ENCODE measurements at places on chromosomes 12 and 14.

DNA sequence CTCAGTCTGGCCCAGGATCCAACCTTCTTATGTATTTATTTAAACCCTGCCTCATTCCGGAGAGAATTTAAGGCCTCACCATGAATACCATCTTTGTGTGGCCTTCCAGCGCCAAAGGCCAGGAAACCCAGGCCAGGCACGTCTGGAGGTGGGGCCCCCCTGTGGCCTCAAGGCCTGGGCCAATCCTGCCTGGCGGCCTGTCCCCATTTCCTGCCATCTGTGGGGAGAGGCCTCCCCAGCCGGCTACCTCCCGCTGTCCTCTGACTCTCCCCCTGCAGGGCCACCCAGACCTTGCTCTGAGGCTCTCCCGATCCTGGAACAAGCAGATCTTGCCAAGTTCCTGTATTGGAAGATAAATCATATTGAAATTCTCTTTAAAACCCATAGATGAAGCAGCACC, 37.4 kb upstream of the MEG3 start:
- H3K36me3 ChIP-seq, result no peaks in the 10 kb centered on the region
- H3K27ac ChIP-seq, result no peak overlapping the region
- H3K27me3 ChIP-seq, result peaks cover 78% of the 10 kb centered on the region
- H3K4me1 ChIP-seq, result no peaks in the 10 kb centered on the region
- no peak for DNase-seq

DNA sequence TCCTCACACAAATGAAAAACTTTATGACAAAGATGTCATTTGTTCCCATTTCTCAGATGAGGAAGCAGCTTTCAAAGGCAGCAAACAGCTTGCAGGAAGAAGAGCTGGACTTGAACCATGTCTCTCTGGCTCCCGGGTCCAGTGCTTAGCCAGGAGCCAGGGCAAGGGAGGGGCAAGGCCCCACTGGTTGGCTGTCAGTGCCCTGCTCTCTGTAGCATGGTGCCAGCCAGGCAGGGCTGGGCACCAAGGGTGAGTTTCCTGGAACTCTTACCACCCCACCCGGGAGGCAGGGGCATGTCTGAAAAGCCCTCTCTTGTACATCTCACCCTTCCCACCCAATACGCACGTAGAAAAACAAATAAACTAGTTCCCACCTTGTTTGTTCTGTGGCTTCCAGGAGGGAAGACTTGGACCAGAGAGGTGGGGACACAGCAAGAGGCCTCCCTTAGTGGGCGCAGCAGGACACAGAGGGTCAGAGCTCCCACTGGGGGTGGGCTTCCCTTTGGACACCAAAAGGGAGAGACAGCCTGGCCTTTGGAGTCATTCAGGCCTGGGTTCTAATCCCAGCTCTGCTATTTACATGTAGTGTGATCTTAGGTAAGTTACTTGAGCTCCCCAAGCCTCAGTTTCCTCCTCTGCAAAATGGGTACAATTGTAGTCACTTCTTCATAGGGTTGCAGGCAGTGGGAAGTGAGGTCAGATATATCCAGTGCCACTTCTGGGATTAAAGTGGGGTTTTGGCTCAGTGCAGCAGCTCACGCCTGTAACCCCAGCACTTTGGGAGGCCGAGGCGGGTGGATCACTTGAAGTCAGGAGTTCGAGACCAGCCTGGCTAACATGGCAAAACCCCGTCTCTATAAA, 17.2 kb downstream of the TRPV4 start:
- H3K36me3 ChIP-seq, result no peaks in the 10 kb centered on the region
- no peak overlapping the region for H3K4me3 ChIP-seq
- H3K27ac ChIP-seq, result no peak overlapping the region
- no peaks in the 10 kb centered on the region for H3K27me3 ChIP-seq

GRCh38 chr14:55864890-55865655, 253.1 kb upstream of the PELI2 start:
- no peak for DNase-seq
- H3K4me1 ChIP-seq, result peaks cover 9% of the 10 kb centered on the region

DNA sequence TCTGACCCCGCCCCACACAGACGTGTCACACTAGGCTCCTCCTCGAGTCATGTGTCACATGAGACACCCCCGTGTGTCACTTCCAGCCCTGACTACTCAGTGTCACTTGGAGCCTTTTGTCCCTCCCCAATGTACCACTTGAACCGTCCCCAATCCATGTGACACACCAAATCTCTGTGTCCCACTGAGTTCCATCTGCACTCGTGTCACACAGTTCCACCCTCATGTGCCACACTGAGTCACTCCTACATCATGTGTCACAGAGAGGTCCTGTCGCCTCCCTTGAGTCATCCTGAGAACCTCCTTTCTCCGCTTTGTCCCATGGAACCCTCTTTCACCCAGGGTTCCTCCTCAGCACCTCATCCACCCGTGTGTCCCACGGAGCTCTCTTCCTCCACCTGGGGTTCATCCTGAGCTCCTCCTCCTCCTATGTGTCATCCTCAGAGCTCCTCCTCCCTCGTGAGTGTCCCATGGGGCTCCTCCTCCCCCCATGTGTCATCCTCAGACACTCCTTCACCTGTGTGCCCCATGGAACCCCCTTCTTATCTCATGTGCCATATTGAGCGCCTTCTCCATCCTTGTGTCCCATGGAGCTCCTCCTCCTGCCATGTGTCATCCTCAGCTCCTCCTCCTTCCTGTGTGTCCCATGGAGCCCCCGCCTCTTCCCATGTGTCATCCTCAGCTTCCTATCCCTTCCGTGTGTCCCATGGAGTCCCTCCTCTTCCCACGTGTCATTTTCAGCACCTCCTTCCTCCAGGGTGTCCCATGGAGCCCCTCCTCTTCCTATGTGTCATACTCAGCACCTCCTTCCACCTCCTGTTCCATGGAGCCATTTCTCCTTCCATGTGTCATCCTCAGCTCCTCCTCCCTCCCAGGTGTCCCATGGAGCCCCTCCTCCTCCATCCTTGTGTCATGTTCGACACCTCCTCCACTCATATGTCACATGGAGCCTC, 32.0 kb downstream of the RTL1 start:
- no peaks in the 10 kb centered on the region for H3K27me3 ChIP-seq
- no peak for DNase-seq
- H3K4me3 ChIP-seq, result no peak overlapping the region
- no peak overlapping the region for H3K27ac ChIP-seq
- H3K36me3 ChIP-seq, result no peaks in the 10 kb centered on the region
- peaks cover 17% of the 10 kb centered on the region for H3K4me1 ChIP-seq

DNA sequence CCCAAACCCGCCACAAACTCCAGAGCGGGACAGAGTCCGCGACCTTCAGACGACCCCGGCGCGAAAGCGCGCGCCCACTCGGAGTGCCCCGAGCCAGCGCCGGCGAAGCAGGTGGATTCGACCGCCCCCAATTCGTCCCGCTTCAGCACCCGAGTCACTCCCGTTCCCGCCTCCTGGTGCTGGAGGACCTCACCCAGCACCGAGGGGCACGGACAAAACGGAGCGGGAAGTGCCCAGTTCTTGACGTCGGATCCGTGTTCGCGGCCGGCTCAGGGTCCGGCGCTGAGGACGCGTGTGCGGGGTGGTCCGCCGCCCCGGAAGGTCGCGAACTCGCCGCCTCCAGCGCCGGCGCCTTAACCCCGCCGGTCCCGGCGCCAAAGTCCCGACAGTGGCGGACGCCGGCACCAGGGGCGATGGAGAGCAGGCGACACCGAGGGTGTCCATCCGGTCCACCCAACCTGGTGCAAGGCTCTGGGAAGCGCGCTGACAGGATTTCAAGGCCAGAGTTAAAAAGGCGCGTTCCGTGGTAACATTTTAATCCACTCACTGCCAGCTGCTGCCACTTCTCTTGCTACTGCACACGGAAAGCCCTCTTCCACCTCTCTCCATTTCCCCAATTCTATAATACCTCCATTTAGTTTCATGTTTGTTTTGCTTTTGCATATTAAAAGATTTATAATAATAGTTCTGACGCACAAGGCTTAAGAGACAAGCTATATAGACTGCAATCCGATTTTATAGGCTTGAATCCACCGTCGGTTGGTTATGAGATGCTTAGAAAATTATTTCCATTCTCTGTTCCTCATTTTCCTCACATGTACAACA, 240.0 kb upstream of the CPNE8 start:
- no peak overlapping the region for H3K27ac ChIP-seq
- no peaks in the 10 kb centered on the region for H3K36me3 ChIP-seq
- H3K4me1 ChIP-seq, result no peaks in the 10 kb centered on the region
- no peaks in the 10 kb centered on the region for H3K27me3 ChIP-seq

GRCh38 chr12:76948879-76949278, 70.1 kb upstream of the CSRP2 start:
- no peaks in the 10 kb centered on the region for H3K36me3 ChIP-seq
- no peak for DNase-seq
- H3K4me3 ChIP-seq, result no peak overlapping the region
- no peaks in the 10 kb centered on the region for H3K4me1 ChIP-seq
- peaks cover 14% of the 10 kb centered on the region for H3K27me3 ChIP-seq

DNA sequence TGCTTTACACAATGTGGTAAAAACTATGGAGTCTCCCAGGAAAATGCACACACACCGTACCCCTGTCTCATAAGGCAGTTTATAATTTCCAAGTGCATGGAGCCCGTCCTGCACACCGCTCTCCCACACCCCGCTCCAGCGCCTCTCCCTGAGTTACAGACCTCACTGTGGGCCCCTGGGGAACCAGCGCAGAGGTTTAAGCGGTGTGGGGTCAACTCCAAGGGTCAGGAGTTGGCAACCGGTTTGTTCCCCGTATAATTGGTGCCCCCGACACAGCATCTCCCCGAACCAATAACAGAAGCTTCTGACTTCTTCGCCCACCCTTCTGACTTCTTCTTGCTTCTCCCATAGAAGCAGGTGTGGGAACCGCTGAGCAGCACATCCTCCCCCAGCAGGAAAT, 58.4 kb upstream of the DDX11 start:
- H3K4me1 ChIP-seq, result no peaks in the 10 kb centered on the region
- H3K27me3 ChIP-seq, result no peaks in the 10 kb centered on the region
- no peaks in the 10 kb centered on the region for H3K36me3 ChIP-seq

DNA sequence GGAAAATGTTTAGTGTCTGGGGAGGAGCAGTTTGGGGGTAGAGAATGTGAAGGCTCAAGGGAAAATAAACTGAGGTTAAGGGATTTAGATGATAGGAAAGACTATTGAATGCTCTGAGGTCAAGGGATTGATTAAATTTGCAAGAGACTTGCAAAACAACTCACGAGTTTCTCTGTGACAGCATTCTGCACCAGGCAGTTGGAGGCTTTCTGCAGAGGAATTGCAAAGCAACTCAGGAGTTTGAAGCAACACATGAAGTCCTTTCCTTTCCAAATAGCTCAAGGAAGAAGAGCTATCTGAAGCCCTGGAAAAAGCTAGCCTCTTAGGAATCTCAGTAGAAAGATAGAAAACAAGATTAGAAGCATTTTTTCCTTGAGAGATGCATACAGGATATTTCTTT, 23.9 kb downstream of the SLC7A8 start:
- H3K27me3 ChIP-seq, result peaks cover 61% of the 10 kb centered on the region
- no peak overlapping the region for H3K27ac ChIP-seq
- H3K4me3 ChIP-seq, result no peak overlapping the region
- H3K36me3 ChIP-seq, result no peaks in the 10 kb centered on the region
- no peak for DNase-seq

DNA sequence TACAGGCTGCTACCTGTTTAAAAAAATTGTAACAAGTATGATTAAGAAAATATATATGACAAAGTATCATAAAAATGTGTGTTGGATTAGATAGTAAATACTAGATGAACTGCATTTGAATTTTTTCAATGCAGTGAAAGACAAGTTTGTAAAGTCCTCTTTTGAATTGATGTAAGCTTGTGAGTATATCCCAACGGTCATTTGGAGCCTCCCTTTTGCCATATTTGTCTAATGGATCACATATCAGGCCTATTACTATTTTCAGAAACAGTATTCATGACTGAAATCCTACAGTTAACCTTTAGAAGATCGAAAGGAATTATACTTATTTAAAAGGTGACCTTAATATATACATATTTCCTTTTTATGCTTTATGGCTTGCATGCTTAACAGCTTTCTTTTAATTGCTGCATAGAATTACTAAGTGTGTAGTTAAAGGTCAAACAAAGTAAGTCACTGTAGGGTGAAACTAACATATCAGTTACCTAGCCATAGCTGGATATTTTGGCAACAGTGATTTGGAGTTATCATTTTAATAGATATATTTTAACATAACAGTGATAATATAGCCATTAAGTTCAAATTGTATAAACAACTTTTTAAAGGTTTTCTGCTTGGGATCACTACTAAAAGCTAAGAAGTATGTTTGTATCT, 53.6 kb downstream of the USP15 start:
- no peak overlapping the region for H3K27ac ChIP-seq
- no peak for DNase-seq
- H3K36me3 ChIP-seq, result peaks cover 8% of the 10 kb centered on the region
- H3K27me3 ChIP-seq, result no peaks in the 10 kb centered on the region
- H3K4me1 ChIP-seq, result no peaks in the 10 kb centered on the region

GRCh38 chr12:39685854-39686657, 66.5 kb upstream of the ABCD2 start:
- DNase-seq, result no peak
- no peak overlapping the region for H3K4me3 ChIP-seq
- no peaks in the 10 kb centered on the region for H3K27me3 ChIP-seq
- no peaks in the 10 kb centered on the region for H3K4me1 ChIP-seq
- no peaks in the 10 kb centered on the region for H3K36me3 ChIP-seq

DNA sequence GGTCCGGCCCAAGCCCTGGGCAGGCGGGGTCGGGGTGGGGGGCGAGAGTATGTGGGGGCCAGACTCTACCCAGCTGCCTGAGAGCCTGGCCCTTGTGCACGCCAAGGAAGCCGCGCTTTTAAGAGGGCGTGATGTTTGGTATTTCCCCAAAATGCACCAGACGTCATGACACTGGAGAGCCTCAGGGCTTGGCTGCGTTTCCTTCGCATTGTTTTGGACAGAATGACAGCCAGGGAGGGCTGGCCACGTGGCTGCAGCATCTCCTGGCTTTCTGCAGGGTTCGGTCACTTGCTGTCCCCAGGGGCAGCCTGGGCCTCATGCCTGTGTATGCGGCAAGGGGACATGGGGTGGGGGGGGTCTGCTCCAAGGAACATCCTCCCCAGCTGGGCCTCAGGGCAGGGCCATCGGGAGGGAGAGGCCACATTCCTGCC, 16.1 kb upstream of the NUDT14 start:
- H3K27ac ChIP-seq, result no peak overlapping the region
- no peak overlapping the region for H3K4me3 ChIP-seq
- H3K36me3 ChIP-seq, result no peaks in the 10 kb centered on the region
- H3K4me1 ChIP-seq, result peaks cover 20% of the 10 kb centered on the region
- H3K27me3 ChIP-seq, result peaks cover 63% of the 10 kb centered on the region

DNA sequence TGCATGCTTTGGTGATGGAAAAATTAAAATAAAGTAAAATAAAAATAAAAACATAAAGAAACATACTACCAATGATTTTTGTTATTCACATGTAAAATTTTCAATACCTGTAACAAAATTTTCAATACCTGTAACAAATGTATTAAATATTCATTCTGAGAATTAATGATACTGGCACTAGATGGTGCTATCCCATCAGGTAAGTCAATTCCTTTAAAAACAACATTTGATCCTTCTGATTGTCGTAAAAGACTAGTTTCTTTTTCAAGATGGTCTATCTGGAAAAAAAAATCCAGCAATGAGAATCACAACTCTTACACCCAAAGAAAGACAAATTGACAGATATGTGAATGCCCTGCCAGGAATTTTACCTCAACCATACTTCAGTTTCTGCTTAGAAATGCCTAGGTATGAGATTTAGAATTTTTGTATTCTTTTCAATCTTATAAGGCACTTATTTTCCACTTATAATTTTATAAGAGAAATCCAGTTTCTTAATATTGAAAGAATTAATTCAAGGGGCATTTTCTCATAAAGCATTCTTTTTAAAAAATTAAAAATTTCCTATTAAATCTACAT, 30.7 kb downstream of the CEP290 start:
- no peaks in the 10 kb centered on the region for H3K4me1 ChIP-seq
- H3K27me3 ChIP-seq, result no peaks in the 10 kb centered on the region
- DNase-seq, result no peak
- peaks cover 4% of the 10 kb centered on the region for H3K36me3 ChIP-seq
- H3K27ac ChIP-seq, result peak overlapping the region; percentile 51
